NCI-H2029 treated with DMSO at 0.1 percent for 48 hours (cell line): ENCODE measurements at places on chromosomes 3 and 15.

DNA sequence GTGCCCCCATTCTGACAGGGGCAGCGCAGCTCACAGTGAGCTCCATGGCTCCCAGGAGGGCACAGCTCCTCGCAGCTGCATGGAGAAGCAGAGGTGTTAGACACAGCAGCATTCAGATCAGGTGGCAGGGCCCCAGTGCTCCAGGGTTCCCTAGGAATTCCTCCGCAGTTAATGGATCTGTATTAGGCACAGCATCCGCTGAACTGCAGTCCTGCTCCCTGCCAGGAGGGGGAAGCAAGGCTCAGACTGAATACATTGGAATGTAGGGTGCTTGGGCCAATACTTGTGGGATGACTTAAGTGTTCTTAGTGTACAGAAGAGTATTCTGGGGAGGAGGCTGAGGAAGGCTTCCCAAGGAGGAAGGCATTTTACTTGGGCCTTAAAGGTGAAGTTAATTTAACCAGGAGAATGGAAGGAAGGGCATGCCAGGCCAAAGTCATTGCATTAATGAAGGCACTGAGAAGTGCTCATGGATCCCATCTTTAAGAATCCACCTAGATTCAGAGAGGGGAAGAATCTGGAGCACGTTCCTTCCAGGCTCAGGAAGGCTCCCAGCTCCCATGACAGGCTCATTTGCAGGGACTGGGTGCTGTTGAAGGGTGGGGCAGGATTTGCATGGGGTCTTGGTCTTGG, 111.6 kb downstream of the RAB11A start:
- DNase-seq = no peak

DNA sequence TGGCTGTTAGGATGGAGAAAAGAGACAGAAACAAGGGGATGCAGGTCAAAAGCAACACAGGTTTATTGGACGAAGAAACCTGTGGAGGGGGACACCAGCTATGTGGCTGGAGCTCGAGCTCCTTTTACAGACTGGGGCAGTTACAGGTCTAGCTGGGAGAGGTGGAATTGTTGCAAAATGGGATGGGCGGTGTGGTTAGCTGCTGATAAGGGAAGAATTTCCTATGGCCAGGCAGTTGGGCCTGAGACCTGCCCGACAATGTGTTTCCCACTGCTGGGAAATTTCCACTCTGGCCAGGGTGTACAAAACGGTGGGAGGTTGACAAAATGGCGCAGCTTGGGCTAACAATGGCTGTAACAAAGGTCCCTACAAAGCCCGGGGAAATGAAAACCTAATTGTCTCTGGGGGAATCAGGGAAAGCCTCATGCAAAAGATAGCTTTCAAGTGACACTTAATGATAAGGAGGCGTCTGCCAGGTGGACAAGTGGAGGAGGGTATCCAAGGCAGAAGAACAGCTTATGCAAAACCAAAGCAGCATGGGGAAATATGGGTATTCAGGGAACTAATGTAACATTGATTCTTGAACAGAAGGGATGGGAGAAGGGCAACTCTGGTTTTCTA, 137.4 kb upstream of the SGO1 start:
- no peak for DNase-seq

DNA sequence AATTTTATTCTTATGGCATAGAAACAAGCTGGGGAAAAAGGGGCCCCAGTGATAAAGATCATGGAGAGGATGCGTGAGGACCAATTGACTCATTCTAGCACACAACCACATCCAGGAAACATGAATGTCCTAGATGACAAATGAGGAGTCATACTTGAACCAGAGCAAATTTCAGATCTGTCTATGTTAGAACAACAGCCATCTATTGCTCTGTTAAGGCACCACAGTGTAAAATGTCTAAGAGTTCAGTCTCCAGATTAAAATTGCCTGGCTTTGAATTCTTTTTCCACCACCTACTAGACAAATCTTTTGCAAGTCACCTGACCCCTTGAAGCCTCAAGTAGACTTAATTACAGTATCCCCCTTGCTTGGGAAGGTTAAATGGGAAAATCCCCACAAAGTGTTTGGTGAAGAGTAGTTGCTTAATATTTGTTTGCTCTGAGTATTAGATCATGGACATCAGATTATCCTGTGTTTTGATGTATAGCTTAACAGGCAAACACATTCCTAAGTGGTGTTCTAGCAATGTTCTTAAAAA, 258.7 kb upstream of the TGFBR2 start:
- DNase-seq = no peak

DNA sequence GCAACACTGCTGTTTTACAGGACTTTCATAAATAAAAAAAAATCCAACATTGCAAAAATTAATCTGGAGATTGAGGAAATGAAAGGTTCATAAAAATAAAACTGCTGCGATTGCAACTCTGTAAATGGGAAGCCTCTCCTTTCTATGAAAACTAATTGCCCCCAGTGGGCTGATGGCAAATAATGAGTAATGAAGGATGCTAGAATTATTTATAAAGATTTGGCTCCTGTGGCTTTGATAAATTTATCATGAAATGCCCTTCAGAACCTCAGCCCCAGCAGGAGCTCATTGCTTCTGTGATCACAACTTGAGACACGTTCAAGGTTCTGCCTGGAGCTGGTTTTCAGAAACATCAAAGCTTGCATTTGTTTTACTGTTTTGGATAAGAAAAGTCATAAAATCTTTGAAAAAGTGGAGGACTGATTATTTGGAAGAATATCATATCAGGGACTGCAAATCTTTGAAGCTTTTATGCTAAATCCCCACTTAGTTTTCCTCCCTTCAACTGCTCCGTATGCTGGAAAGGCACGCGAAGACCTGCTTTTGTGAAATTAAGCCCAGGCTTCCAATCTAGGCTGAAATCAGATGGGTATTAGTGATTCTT, 24.5 kb upstream of the LYZL4 start:
- DNase-seq = no peak

GRCh38 chr3:120425572-120426250, 25.1 kb downstream of the FSTL1 start:
- no peak for DNase-seq

GRCh38 chr3:48370333-48370713, 1.7 kb upstream of the FBXW12 start:
- no peak for DNase-seq

DNA sequence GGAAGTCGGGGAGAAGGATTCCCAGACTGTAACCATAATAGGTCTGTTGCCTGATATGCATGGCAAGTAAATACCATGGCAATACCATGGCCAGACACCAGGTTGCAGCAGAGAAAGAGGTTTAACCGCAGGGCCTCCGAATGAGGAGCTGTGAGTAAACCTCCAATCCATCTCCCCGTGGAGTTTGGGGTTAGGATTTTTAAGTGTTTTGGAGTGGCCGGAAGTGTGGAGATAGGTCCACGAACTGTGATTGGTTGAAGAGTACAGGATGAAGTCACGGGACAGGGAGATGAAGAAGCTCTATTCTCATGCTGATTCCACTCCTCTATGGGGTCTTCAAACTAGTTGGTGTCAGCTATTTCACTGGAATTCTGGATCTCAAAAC, 127.9 kb downstream of the ST8SIA2 start:
- DNase-seq = no peak

- no peak for DNase-seq
These were observed 660.1 kb upstream of the CFAP20DC start for GRCh38 chr3:59709702-59710553.
